ENCODE measurements at places on chromosomes 5 and 9.

DNA sequence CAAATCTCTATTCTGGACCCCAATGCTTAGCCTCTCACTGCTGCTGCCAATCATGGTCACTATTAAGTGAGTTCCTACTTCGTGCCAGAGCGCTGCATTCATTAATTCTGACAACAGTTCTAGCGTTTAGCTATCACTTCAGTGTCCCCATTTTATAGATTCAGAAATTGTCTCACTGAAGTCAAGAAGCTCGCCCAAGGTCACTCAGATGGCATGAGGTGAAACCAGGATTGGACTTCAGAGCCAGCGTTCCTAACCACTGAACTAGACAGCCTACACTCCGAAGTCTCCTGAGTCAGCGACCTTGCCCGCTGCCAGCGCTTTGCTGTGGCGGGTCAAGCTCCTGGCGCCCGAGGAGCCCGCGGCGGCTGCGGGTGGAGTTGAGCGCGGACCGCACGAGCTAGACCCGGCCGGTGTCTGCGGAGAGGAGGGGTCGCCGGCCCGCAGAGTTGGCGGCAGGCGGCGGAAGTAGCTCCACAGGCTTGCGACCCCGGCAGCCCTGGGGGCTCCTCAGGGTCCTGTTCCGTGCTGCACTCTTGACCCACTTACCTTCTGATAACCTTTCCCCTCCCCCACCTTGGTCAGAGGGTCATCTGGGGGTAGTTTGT lies 2.1 kb upstream of the GABRB2 start:
- DNase-seq = no peak

DNA sequence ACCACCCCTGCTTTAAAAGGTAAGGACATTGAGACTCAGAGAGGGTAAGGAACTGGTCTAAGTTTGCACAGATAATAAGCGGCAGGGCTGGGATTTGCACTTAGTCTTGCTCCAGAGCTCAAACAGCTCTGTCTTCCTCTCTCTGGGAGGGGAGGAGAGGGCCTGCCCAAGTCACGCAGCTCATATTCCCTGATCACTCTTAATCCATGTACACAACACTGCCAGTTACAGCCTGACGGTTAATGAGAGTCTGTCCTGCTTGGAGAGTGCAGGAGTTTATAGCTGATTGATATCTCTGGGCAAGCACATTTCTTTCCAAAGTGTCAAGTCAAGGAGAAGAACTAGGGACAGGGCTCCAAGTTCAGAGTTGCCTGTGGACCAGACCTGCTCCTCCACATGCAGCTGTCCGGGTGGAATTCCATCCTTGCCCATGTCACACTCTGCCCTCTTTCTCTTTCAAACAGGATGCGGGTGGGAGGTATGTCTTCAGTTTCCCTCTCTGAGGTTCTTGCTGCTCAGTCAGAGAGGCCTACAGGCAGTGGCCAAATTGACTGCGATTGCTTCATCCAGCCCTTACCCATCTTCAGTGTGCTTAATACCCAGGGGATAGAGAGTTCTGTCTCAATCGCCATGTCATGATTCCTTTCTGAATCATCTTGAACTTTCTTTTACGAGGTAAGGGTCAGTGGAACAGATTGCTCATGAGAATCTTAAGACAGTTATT lies 54.5 kb downstream of the GALNT12 start:
- no peak for DNase-seq

- no peak for DNase-seq
These were observed 352.2 kb downstream of the SLIT3 start for GRCh38 chr5:168948746-168949145.

GRCh38 chr5:147359581-147359980 lies 124.8 kb downstream of the STK32A start:
- DNase-seq = no peak

GRCh38 chr5:174745590-174746103 lies 21.3 kb downstream of the MSX2 start:
- no peak for DNase-seq

DNA sequence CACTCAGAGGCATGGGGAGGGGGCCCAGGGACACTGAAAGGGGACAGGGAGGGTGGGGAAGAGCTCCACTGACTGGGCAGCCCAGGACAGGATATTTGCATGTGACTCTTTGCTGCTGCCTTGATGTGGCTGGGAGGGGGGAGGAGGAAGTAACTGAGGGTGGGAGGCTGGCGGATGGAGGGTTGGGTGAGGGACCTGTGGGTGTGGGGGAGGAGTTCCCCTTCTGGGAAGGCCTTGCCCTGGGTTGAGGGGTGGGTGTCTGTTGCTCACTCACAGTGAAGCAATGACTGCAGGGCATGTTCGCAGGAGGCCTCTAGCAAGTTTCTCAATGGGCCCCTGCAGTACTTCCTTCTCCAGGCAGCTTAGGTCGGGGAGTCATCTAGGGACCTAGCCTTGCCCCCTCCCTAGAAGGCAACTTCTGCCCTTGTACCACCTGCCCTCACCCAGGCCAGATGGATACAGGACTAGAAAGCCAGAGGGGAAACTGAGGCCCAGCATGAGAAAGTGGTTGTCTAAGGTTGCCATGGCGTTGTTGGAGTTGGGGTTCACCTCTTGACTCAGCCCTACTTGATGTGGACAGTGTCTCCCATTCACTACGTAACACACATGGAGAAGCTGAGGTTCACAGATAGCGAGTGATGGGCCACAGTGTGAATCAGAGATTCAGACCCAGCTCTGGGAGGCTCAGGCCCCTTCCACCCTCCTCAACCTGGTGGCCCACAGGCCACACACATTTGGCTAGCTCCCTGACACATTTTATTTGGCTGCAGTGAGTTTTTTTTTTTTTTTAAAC lies 3.0 kb downstream of the GRK6 start:
- DNase-seq = no peak

DNA sequence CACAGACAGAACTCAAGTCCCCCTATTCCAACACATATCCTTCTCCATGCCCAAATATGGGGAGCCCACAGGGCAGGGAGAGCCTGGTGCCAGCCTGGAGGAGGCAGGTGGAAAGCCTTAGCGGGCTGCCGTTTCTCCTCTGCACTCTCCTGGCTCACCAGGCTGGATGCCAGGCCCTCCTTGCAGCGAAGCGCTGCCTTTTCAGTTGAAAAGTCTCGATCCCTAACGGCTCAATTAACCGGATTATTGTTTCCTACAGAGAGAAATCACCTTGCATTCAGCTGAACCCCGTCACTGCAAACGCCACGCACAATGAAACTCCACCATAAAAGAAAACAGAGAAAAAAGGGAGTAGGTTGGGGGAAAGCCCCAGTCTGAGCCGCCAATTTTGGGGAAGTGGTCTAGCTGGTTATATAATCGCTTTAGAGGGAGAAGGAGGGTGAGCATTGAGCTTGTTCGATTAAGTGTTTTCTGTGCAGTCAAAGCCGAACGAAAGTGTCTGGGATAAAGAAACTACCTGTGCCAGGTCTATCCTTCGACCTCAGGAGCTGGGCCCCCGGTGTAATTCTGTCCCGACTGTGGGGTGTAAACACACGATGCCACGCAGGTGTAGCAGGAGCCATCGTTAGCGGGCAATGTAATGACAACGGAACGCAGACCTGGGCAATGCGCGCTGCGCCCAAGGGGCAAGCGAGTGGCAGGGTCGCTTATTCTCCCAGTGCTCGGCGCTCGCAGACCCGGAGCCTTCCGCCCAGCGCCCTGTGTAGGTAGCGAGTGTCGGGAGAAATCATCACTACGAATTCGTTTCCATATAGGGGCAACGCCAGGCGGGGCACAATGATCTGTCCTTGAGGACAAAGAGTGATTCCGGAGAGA lies 3.8 kb downstream of the BARHL1 start:
- no peak for DNase-seq

GRCh38 chr5:119009131-119009530 lies 20.8 kb upstream of the DTWD2 start:
- no peak for DNase-seq

GRCh38 chr5:115414406-115415142 lies 118.1 kb upstream of the CCDC112 start:
- DNase-seq = no peak

- no peak for DNase-seq
These were observed 153.7 kb downstream of the FGF1 start for GRCh38 chr5:142531977-142532780.

- DNase-seq = no peak
These were observed 426.5 kb downstream of the CTNND2 start for GRCh38 chr5:11477786-11478185.

Data from dorsolateral prefrontal cortex (tissue), 122 donors.